Stimulated activated CD4-positive, alpha-beta T cell treated with anti-CD3 and anti-CD28 coated beads, Interleukin-15, amount 100 ng/mL, for 1 hour (primary cell): ENCODE measurements at places on chromosomes 4 and X.

GRCh38 chr4:157689476-157689875, 468.9 kb downstream of the GRIA2 start:
- DNase-seq: no peak

DNA sequence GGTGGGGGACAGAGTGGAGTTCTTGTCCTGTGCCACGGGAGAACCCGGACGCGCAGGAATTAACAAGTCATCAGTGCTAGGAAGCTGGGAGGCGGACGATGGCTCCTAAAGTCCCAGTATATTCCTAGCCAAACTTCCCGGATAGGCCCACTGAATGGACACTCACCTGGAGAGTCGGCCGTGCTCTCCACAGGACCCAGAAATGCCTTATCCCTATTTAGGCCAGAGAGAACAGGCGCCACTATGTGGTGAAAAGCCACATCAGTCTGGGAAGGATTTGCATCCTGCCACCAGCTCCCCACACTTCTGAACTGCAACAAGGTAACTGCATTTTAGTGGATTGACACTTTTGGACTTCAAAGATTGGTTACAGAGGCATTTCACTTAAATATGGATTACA, 1.1 kb downstream of the CFAP299 start:
- DNase-seq: no peak

- no peak for DNase-seq
Measured at GRCh38 chr4:178316211-178316610, 874.0 kb upstream of the AGA start.

DNA sequence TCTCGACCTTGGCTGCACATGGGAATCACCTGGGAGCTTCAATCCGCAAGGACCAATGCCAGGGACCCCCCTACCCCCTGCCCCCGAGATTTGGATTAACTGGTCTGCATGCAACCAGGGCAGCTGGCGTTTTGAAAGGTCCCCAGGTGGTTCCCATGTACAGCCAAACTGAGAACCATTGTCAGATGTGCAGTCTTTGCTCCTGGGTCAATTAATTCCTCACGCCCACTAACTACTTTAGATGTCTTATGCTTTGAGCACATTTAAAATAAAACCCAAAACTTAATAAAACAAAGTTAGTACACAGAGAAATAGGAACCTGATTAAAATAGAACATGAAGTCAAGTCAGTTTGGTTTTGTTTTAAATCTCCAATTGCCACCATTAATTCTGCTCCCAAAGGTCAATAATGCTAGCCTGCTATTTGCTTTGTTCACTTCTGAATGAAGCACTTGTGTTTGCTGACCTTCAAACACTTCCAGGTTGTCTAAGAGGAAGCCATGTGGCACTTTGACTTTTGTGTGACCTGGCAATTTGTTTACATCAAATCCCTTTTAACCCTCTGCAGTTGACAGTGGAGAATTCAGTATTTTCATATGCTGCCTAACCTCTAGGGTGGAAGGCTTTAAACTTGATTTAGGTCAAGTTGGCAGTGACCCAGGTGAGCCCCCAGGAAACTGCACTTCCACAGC, 27.2 kb upstream of the TMSB4X start:
- DNase-seq: no peak

DNA sequence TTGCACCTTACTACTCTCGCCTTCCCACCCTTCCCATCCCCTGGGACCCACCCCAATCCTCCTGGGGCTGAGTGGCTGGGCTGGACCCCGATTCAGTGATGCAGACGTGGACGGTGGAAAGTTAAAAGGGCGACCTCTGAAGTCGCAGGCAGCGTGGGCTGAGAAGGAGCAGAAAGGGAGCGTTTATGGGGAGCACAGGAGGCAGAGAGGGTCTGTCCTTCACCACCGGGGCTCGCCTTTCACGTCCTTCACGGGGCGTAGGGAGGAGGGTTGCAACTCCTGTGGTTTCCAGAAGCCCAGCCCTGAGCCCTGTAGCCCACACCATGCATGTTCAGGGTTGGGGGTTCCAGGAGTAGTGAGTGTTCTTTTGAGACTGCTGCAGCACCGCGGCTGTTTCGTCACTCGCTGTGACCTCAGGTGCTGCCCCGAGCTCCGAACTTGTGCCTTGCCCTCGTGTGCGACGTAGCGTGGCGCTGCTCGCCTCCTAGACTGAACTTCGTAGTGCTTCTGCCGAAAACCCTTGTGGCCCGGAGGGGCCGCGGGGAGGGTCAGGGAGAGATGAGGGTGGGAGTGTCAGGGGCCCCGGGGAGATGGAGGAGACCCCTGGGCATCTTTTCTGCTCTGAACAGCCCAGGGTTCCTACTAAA, 1.6 kb downstream of the NHS start:
- DNase-seq: no peak

- DNase-seq: no peak
Measured at GRCh38 chr4:41384992-41385391, 128.3 kb downstream of the UCHL1 start.

DNA sequence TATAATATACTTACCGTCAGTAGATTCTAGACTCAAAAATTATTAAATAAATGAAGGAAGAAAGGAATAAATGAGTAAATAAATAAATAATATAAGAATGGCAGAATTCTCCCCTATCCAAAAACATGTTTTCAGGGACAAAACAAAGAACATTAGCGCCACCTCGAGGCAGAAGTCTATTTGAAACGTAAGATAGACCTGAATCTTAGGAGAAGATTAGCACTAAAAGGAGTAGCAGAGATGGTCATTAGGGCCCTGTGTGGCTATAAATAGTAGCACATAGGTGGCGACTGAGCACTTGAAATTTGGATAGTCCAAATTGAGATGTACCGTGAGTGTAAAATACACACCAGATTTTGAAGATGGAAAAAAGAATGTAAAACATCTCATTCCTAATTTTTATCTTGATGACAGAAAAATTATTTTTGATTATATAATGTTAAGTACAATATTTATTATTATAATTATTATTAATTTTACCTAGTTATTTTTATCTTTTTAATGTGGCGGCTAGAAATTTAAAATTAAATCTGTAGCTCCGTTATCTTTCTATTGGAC, 24.3 kb upstream of the SRD5A3 start:
- no peak for DNase-seq

DNA sequence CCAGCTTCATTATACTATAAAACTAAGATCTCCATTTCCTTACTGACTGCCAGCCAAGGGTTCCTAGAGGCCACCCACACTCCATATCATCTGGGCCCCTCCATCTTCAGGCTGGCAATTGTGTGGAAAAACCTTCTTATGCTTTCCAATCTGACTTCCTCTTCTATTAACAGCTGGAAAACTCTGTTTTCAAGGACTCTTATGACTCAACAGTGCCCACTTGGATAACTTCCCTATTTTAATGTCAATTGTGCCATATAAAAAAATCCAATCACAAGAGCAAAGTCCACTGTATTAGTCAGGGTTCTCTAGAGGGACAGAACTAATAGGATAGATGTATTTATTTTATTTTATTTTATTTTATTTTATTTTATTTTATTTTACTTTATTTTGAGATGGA, 41.0 kb upstream of the CPEB2 start:
- DNase-seq: no peak

- DNase-seq: no peak
Measured at GRCh38 chrX:23525531-23525930, 141.8 kb upstream of the PRDX4 start.

DNA sequence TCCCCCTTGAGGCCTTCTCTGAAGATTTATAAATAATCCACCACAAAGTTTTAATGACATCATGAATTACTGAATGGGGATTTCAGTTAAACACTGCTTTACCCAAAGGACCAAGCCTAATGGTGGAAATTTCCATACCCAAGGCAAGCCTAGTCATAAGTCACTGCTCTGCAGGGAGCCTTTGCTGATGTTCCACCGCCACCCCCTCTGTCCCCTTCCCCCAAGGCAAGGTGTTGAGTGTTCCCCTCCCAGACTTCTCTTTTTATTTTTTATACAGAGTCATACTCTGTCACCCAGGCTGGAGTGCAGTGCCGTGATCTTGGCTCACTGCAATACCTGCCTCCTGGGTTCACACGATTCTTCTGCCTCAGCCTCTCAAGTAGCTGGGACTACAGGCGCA, 76.4 kb upstream of the FUNDC1 start:
- DNase-seq: no peak

DNA sequence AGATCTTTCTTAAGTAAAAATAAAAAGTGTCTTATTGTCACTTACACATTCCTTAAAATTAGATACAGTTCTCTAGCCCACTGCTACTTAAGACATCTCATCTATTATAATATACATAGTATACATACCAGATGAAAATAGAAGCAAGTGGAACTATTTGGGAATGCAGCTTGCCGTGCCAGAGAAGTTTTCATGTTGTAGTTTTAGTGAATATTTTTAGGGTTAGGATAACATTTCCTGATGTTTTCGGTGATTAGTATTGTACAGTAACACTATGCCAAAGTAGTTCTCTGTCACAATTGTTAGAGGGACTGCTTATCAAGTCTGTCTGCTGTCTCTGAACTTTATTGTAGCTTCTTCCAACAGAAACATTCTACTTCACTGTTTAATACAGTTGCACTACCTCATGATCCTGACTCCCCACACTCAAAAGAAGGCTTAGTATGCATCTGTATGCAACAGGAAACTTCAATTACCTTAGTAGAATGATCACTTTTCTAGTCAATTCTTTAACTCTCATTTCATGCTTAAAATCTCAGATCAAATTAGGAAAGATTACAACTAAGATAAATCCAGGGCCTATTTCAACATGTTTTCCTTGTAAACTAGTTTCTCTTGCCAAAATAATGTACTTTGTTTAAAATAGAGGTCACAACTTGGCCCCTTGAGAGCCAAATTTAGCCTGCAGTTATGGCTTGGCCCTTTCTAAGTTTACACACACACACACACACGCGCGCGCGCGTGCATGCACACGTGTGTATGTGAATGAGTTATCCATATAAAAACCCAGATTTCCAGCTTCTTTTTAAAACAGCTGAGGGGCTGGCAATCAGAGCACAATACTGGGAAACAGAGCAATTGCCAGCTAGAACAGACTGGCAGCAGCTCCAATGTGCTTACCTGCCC, 42.3 kb upstream of the SRPX start:
- no peak for DNase-seq

DNA sequence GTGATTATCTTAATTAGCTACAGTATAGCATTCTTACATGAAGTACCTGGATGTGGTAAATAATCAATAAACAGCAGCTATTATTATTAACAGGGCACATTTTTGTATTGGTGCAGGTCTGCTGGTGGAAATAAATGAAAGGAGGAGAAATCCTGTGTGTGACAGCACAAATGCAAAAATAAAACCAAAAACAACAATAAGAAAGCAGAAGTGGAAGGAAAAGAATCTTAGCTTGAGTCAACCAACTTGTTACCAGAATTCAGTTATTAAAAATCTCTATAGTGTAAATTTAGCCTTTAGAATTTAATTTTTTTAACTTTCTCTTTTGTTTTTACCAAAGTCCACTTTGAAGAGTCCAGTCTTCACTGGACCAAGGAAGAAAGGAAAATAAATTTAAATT, 63.1 kb upstream of the LSM6 start:
- no peak for DNase-seq

GRCh38 chr4:136867465-136867864, 664.8 kb downstream of the PCDH18 start:
- DNase-seq: no peak

DNA sequence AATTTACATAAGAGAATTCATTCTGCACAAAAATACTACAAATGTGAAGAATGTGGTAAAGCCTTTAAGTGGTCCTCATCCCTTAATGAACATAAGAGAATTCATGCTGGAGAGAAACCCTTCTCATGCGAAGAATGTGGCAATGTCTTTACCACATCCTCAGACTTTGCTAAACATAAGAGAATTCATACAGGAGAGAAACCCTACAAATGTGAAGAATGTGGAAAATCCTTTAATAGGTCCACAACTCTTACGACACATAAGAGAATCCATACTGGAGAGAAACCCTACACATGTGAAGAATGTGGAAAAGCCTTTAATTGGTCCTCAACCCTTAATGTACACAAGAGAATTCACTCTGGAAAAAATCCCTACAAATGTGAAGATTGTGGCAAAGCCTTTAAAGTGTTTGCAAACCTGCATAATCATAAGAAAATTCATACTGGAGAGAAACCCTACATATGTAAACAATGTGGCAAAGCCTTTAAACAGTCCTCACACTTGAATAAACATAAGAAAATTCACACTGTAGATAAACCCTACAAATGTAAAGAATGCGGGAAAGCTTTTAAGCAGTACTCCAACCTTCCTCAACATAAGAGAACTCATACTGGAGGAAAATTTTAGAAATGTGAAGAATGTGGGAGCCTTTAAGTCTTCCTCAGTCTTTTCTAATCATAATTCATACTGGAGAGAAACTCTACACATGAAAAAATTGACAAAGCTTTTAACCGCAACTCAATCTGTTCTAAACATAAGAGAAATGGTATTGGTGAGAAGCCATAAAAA, 37.4 kb downstream of the ZNF718 start:
- no peak for DNase-seq

- DNase-seq: no peak
Measured at GRCh38 chr4:109861271-109861670, 13.4 kb downstream of the LRIT3 start.
